ENCODE measurements at places on chromosomes 11 and 22.

GRCh38 chr11:86571273-86571948 lies 101.0 kb downstream of the ME3 start:
- DNase-seq: no peak

- DNase-seq: no peak
These were observed 8.5 kb upstream of the ZNRF3 start for GRCh38 chr22:28874811-28875320.

DNA sequence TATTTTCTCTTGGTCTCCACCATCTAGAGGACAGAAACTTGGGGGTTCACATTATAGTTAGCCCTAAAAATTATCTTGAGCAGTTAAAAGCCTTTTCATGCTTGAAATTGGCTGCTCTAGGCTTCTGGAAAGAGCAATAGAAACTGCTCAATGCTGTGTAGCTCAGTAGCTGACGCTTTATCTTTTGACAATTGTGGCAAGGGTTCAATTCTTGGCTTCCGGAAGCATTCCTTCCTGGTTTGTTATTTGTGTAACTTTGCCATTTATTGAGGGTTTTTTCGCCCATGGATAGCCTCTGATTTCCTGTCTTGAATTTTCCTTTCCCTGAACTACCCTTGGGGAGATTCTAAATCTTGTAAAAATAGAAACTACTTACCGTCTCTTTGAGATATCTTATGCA lies 10.3 kb upstream of the OR56A1 start:
- no peak for DNase-seq

- DNase-seq: no peak
These were observed 14.2 kb downstream of the LMO1 start for GRCh38 chr11:8249482-8249881.

DNA sequence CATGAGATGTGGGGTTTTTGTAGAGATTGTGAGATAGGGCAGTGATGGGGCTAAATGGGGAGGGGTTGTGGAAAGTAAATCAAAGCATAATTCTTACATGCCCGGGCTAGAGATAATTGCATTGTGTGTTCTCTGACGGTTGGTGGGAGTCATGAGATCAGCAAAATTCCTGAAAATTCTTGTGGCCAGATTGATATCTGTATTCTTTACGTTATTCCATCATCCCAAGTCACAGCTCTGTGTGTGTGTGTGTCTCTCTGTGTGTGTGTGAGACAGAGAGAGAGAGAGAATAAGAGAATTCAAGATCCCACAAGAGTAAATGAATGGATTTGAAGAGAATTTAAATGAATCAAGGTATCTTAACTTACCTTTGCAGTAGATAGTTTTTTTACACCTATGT lies 138.6 kb upstream of the ARHGAP20 start:
- DNase-seq: no peak

DNA sequence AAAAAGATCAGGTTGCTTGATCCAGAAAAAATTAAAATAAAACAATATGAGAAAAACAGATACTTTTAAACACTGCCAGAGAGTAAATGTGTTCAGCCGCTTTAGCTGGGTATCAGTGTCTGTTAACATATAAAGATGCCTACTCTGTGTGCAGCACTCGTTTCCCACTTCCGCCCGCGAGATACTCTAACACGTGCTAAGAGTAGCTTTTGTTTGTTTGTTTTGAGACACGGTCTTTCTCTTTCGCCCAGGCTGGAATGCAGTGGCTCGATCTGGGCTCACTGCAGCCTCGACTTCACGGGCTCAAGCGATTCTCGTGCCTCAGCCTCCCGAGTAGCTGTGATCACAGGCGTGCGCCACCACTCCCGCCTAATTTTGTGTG lies 531 bp upstream of the MEN1 start:
- DNase-seq: no peak

DNA sequence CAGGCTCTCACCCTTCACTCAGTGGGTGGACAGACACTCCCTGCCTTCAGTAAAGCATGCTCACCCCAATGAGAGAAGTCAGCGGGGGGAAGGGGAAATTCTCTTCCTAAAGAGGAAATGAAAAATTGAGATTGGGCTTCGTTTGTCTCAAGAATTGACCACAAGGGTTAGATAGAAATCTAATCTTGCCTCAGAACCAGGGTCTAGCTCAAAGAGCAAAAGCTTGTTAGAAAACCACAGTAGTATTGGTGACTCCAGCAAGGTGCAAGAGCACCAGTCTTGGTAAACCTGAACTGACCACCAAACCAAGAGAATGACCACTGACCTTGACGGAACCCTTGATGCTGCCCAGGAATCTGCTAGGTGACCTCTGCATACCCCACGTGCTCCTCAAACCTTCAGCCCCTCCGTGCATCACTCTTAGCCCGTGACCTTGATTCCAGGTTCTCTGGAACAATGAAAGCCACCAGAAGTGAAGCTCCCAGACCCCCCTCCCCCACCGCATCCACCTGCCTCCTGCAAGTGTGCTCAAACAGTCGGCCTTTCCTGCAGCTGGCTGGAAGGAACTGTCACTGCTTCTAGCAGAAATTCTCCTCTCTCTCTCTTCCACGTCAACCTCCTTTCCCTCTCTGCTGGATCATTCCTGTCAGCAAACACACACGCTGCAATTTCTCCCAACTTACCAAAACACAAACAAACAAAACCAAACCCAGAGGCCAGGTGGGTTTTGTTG lies 3.1 kb upstream of the TMA7B start:
- no peak for DNase-seq

DNA sequence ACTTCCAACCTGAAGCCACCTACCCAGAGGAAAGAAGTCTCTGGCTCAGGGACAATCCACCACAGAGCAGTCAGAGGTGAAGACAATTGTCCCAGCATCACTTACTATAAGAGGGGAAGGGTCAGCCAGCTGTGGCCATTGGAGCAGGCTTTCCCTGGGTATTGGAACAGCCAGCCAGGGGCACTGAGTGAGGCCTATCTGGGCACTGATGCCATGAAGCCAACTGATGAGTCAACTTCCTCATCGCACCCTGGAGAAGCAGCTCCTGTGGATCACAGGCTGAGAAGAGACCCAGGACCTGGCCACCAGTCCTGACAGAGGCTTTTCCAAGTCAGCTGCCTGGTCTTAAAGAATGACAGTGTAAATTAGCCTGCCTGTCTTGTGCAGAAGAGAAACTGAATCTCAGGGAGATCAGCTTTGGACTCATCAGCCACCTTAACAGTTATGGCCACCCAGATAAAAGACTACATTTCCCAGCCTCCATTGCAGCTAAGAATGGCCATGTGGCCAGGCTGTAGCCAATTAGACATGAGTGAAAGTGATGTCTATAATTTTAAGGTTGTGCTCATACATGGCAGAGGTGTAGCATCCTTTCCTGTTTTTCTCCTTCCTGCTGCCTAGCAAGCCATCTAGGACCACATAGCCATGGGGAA lies 19.0 kb downstream of the CHST1 start:
- DNase-seq: no peak

GRCh38 chr11:75040167-75040770 lies 51.5 kb downstream of the NEU3 start:
- DNase-seq: no peak

GRCh38 chr11:16047073-16047472 lies 309.3 kb downstream of the SOX6 start:
- no peak for DNase-seq

Measured in NCI-H1436 (cell line).